ENCODE measurements at places on chromosomes 4 and X. TPM values are rescaled to one million over a fixed set of nuclear protein-coding genes. Genes with fewer than 3 reads are reported as not detected.

The FGFR3 gene
- total RNA-seq, result 2.4 TPM

The CT55 gene
- not detected for total RNA-seq

The PDS5A gene
- total RNA-seq, result 52.3 TPM

The THAP6 gene
- total RNA-seq, result 15.7 TPM

The TECRL gene
- total RNA-seq, result not detected

DNA sequence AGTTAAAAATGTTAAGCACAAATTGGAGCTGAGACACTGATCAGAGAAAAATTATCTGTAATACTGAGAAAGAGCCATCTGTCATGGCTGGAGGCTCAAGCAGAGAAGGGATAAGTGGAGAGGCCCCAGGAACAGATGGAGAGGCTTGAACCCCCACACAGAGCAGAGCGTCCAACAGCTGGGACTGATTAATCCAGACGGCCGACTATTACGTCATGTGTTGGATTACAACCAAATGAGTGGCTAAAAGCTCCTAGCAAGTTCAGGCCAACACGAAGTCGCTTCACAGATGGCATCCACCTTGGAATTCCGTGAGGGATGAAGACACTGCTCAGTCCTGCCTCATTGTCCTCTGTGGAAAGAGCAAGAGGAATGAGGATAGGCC is 57.7 kb upstream of the ATXN3L start:
- no peak for DNase-seq

DNA sequence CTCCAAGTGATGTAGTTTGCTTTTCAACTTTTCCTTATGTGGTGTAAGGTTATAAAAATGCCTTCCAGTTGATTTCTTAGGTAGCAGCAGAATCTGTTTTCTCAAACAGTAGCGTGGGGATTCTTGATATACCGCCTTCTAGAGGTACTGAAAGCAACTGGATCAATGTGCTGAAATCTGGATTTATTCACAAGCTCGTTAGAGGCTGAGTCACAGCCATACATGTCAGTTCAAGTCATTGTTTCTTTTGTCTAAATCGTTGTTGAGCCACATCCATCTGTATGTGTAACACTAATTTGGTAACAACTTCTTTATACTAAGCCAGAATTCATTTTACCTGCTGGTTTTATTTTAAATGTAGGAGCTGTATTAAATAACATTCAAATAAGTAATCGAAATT is 200.0 kb upstream of the MAD2L1 start:
- DNase-seq, result no peak

DNA sequence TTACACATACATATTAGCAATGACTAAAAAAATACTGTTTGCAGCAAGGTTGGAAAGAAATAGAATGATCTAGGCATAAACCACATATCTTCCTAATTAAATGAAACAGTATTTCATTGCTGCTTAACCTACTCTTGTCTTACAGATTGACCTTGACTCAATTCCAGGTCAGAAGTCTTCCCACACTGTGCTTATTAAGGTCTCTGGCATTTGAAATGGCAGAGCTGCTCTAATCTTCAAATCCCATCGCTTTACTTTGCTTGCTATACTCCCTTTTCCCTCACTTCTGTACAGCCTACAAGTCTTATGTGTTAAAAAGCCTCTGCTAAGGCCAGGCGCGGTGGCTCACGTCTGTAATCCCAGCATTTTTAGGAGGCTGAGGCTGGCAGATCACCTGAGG is 424.5 kb downstream of the RPA4 start:
- no peak for DNase-seq

DNA sequence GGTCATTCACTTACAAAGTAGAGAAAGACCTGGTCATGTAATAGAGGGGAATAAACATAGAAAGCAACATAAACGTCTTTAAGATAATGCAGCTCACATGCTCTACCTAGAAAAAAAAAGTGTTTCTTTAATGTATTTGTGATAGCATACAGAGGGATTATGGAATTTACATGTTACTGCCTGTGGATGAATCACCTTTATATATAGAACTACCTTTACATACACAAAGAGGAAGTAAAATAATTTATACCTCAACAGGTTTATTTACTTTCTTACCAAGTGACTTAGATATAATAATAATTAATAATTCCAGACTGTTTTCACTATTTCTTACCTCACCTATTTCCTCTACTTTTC is 81.5 kb downstream of the PPP3CA start:
- DNase-seq, result no peak

- no peak for DNase-seq
Measured at GRCh38 chrX:19875050-19875431, 12.4 kb downstream of the SH3KBP1 start.

DNA sequence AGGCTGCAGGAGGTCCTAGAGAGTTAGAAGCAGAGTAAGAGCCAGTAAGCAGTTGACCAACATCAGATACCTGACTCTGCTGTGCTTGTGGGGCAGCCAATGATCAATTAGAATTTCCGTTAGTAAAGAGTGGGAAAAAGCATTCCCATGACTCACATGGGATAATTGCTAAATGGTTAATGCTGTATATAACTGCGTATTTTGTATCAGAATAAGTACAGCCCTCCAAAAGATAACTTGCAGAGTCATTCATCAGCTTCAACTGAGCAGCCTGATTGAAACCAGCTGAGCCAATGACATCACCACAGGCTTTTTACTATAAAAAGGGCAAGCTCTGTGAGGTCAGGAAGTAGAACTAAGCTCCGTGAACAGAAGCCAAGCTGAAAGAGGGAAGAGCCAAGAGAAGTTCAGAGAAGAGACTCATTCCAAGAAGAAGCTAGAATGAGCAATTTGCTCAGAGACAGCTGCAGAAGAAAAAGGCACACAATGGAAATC is 67.9 kb downstream of the PPP3CA start:
- no peak for DNase-seq
